ENCODE measurements at places on chromosomes 4 and X.

- DNase-seq: no peak
Measured at GRCh38 chr4:7134737-7135388, 57.5 kb upstream of the SORCS2 start.

DNA sequence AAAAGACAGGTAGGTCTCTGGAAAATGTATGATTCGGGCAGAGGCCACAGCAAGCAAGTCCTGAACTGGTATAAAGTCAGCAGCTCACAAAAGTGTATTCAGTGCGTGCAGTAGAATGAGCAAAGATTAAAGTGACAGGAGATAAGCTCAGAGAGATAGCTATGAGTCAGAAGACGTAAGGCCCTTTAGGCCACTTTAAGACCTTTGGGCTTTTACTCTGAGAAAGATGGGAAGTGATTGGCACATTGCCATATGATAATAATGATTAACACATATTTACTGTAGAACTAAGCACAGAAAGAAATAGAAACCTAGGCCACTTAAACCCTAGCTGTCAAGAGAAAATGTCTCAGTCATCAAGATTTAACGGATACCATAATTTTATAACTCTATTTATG is 51.7 kb downstream of the TBCK start:
- DNase-seq: no peak

- DNase-seq: no peak
Measured at GRCh38 chrX:154058214-154058997, 38.7 kb upstream of the IRAK1 start.

DNA sequence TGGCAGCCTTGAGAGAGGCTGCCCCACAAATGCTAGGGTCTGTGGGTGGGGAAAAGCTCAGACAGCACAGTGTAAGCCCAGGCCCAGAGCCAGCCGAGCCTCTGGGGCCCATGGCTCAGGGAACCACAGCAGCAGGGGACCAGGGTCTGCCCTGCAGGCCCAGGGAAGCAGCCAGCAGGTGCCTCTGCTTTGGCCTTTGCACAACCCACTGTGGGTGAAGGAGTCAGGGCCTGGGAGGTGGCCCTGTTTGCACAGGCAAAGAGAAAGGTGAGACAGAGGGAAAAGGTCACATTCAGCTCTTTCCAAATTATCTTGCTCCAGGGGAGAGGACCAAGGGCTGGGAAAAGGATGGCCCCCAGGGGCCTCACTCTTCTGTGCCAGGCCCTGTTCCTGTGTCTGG is 8.7 kb downstream of the PNMA6F start:
- no peak for DNase-seq

DNA sequence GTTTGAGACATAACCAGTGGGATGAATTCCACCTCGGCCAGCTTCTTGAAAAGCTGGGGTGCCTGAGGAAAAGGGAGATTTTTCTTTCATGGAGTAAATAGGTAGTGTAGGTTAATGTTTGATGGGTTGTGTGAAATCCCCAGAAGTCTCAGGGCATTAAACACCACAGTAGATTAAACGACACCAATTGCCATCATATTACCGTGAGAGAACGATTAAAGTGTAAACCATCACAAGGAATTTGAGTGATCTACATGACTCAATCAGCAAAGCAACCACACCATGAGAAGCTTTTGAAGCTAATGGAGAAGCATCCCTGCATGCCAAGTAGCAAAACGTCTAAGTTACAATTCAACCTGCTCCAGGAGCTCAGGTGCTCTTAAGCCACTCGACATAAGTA is 322.5 kb upstream of the GATB start:
- no peak for DNase-seq

GRCh38 chr4:139809757-139810140 is 144.1 kb downstream of the MGST2 start:
- no peak for DNase-seq

DNA sequence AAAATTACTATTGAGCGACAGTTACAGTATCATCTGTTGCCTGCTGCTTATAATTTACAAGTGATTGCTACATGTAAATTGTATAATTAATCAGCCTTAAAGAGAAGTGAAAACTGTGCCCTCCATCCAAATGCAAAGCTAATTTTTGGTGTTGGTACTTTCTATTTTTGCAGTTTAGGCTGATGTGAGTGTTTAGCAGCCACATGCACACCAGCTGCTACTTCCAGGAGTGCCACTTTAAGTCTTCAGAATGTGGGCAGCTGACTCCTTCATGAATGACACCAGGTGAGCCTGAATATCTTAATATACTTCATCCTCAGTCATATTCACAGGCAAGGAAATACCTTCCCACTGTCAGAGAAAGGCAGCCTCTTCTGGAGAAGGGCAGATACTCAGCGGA is 149.8 kb upstream of the RASGEF1B start:
- DNase-seq: no peak

- DNase-seq: no peak
Measured at GRCh38 chr4:14652522-14652921, 349.8 kb upstream of the CPEB2 start.

- DNase-seq: no peak
Measured at GRCh38 chr4:152221816-152222516, 313.9 kb downstream of the FBXW7 start.

DNA sequence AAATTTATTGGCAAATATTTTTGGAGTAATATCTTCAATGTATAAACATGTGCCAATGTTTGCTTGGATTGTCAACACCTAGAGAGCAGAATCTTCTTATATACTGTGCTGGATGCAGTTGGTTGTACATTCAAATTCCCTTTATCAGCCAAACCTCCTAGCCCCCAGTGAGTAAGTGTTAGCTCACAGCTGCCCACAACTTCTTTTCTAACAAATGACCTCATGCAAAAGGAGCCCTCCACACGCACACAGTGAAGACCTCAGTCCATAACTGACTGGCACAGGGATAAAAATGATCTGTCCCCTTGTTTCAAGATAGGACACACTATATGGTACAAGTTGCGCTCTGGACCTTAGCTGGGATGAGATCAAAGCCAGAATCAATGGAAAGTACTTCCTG is 458.0 kb upstream of the NWD2 start:
- DNase-seq: no peak

GRCh38 chr4:98779088-98779487 is 120.7 kb upstream of the TSPAN5 start:
- DNase-seq: no peak

GRCh38 chr4:41436419-41436818 is 101.5 kb upstream of the LIMCH1 start:
- DNase-seq: no peak

- DNase-seq: no peak
Measured at GRCh38 chr4:156606554-156607477, 364.8 kb downstream of the PDGFC start.

GRCh38 chr4:182738283-182739047 is 178.7 kb downstream of the DCTD start:
- no peak for DNase-seq

DNA sequence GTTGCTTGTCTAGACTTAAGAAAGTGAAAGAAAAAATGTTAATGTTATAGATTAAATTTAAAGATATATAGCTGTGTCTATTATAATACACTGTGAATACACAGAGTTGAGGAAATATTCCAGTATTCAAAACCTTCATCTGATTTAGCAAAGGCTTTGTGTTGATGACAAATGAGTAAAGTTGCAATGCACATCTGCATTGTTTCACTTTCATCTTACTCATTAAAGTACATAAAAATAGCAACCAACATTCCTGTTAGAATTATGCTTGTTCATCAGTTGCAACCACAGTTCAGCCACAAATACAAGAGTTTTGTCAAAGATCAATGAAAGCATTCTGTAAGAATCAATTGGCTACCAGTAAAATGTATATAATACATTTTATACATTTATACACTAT is 346.4 kb upstream of the SLC7A11 start:
- no peak for DNase-seq
